CD4-positive, alpha-beta T cell treated with Interleukin-10 for 1 hour (primary cell): ENCODE measurements at places on chromosomes 16 and 17.

- DNase-seq: no peak
Measured at GRCh38 chr16:80253741-80254140, 287.1 kb upstream of the DYNLRB2 start.

- peak; percentile 55 for DNase-seq
Measured at GRCh38 chr16:3577302-3577752, at the start of gene NLRC3. Gene NLRC3, minus strand, starts transcription at chr16:3577403. Its CDS starts 12,367 bp downstream, at chr16:3565036.

- no peak for DNase-seq
Measured at GRCh38 chr16:720447-720989, 428 bp upstream of the ANTKMT start.

- DNase-seq: no peak
Measured at GRCh38 chr17:55140809-55141208, 124.0 kb upstream of the HLF start.

DNA sequence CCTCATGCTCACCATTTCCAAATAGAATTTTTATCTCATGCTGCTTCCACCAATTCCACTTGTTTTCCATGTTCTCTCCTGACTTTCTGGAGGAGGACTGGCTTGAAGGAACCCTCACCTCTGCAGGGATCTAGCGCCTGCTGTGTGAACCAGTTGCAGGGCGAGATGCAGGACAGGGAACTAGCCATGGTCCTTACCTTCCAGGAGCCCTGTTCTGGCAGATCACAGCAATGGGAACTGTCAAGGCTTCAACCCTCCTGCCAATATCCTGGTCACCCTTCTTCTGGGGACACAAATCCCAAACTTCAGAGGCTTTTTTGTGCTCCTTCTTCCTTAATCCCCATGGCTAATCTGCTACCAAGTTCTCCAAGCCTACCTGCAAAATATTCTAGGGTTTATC lies 60.4 kb upstream of the MMP2 start:
- no peak for DNase-seq

GRCh38 chr17:21019976-21020586 lies 22.7 kb downstream of the USP22 start:
- DNase-seq: peak; percentile 57

GRCh38 chr16:81608523-81609209 lies 164.1 kb downstream of the CMIP start:
- DNase-seq: no peak

DNA sequence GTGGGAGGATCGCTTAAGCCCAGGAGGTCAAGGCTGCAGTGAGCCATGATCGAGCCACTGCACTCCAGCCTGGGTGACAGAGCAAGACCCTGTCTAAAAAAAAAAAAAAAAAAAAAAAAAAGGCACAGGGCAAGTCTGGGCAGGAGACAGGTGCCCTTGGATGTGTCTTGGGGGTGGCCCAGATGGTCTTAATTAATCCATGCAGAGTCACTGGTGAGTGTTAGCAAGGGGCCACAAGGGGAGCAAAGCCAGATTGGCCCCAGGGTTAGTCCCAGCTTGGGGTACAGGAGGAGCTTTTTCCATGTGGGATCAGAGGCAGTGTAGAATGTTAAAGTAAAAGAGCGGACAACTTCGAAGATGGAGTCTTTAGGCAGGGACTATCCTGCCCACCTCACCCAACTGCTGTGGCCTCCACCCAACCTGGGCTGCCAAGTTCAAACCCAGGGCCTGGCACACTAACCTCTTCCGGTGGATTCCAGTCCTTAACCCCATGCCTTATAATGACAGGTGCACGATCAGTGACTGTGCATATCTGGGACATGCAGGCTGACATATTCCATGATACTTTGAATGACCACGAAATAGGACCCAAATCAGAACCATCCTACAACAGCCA lies 32.2 kb upstream of the MFSD6L start:
- DNase-seq: no peak

- DNase-seq: no peak
Measured at GRCh38 chr16:13793841-13794409, 126.0 kb upstream of the ERCC4 start.

DNA sequence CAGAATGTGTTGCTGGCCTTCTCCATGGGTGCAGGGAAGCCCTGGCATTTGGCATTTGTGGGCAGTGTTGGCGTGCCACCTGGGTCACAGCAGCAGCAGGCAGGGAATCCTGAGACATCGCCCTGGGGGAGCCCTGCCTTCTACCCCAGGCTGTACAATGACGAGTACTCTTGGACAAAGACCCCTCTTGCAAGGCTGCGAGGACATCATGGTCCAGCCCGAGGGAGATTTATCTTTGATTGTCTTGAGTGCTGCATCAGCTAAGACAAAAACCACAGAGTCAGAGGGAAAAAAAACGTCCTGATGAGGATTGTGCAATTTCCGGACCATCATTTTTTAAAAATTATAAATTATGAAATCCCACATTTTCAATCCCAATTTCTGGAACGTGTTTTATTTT lies 3.7 kb downstream of the CRISPLD2 start:
- DNase-seq: no peak

DNA sequence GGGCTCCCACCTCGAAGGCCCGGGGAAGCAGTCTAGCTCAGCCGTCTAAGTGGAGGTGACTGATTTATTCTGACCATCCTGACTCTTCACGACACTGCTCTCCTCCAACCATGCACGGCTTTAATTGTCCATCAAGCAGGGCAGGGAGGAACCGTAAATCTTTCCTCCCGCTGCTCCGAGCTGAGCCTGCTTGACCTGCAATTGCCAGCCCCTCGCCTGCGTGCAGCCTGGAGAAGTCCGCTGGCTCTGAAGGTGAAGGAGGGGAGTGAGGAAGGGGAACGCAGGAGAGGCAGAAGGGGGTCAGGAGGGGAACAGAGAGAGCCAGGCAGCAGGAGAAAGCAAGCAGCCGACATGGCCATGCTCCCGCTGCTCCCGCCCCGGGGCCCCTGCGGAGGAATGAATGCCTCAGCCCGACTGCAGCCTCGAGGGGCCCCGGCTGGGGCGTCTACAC lies 10.1 kb downstream of the RBFOX3 start:
- DNase-seq: no peak

GRCh38 chr17:41544491-41544892 lies 16.4 kb upstream of the KRT19 start:
- DNase-seq: no peak

- DNase-seq: no peak
Measured at GRCh38 chr17:72642720-72643119, 449.8 kb downstream of the SLC39A11 start.

DNA sequence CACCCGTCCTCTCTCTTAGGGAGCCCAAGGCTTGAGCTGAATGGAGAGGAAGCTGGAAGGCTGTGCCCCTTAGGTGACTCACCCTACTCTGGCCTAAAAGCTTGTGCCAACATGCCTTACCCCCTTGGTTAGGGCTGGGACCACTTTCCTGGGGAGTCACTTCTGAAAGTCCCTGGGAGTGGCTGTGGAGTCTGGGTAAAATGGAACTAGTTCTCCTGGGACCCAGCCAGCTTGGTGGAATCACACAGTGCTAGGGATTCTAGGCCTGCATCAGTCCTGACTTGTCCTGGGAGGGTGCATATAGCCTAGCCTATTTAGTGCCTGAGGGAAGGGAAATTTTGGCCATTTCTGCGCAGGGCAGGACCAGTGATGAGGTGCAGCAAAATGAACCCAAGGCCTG lies 10.5 kb downstream of the MMP28 start:
- DNase-seq: no peak

GRCh38 chr16:53515811-53516210 lies 12.8 kb upstream of the AKTIP start:
- DNase-seq: no peak

DNA sequence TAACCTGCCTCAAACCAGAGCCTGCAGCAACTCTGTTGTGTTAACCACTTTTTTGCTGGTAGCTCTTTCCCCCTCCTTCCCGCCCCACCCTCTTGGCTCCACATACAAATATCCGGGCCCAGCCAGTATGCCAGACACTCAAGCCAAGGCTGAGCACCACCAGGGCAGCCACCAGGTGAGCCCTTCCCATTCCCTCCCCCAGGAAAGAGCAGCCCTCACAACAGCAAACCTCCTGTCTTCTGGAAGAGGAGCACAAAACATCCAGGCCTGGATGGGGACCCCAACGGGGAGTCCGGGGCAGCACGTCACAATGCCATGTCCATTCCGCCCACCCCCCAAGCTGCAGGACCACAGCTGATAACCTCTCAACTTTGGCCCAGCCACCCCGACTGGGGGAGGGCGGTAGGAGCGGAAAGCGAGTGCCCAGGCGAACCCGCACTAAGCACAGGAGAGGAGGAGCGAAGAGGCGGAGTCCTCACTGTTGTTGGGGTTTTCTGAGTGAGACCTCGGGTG lies 757 bp downstream of the ORMDL3 start:
- peak; percentile 76 for DNase-seq

GRCh38 chr17:41061964-41062363 lies 2.0 kb upstream of the KRTAP2-3 start:
- no peak for DNase-seq

DNA sequence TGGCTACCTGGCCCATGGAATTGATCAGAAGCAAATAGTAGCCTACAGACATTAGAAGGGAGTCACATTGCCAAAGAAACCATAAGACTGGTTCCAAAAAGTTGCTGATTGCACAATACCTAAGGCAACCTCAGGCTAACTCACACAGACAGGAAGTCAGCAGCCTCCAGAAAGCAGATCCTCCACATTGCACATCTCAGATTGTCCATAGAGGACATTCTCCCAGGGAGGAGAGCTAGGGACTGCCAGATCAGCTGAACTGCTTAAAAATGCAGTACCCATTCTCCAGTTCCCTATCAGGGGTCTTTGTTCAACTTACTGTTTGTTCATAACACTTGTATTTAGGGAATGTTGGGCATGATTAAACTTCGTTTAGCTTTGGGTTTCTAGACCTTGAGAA lies 4.2 kb downstream of the CCL3 start:
- DNase-seq: no peak

DNA sequence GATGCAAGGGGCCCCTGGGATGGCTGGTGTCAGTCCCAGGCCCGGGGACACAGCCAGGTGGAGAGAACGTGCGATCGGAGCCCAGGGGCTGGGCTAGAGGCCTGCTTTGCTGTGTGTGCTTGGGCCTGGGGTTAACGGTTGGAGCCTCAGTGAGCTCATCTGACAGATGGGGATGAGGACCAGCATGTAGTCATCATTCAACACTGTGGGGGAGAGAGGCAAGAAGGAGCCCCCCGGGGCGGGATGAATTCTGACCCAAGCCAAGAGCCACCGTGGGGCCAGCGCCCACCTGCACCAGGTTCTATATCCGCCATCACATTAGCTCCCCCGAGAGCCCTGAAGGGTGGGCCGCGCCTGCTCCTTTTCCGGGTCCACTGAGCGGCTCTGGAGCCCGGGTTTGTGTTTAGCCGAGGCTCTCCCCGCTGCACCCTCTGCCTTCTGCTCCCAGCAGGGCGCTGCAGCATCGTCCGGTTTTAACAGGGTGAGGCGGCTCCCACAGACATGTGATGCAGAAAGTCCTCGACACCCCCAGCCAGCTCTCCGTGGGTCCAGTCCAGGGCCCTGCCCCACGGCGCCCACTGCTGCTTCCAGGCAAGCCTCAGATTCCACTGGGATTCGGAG lies 365.7 kb downstream of the SEC14L1 start:
- no peak for DNase-seq

DNA sequence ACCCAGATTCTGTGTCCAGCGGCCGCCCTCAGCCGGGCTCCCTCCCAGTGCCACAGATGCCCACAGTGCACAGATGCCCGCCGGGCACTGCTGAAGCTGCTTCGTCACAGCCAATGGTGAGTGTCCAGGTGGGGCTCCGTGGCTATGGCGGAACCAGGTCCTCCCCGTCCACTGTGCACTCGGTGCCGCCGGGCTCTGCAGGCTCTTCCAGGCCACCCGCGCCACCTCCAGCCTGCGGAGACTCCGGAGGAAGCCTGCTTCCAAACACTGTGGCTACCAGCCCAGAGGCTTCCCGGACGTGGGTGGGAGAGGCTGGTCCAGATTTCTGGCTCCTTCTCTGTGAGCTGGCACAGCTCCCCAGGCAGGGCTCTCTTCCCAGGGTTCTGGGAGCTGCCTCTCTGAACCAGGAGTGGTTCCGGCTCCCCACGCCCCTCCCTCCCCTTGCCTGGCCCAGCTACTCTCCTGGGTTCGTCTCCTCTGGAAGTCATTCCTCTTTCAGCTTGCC lies 2.8 kb upstream of the PYCR1 start:
- no peak for DNase-seq

GRCh38 chr16:31064882-31065461 lies 9.1 kb downstream of the ZNF668 start:
- DNase-seq: no peak

- no peak for DNase-seq
Measured at GRCh38 chr17:82949984-82950383, 110.2 kb upstream of the ZNF750 start.

DNA sequence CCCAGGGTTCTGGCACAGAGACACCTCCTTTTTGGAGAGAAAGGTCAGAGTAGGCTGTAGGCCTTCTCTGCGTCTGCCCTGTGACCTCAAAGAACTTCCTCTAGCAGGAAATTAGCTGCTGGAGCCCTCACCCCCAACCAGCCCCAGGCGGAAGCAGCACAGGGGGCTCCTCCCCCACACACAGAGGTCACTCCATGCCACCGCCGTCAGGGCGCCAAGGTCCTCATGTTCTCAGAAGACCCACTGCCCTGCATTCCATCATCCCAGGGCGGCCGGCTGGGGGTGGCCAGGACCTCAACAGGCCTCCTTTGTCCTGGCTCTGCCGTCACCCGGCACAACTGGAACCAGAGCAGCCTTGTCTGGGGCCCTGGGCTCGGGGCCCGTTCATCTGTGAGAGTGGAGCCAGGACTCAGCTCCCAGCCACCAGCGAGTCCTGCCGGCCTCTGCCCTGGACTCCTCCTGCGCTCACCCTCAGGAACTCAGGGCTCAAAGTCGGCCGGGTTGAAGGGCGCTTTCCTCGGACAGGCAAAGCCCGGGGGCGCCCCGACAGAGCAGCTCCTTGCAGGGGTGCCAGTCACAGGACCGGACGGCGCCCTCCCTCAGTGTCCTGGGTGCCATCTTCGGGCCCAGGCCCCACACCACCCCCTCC lies 1.2 kb downstream of the TMC6 start:
- DNase-seq: peak; percentile 79

DNA sequence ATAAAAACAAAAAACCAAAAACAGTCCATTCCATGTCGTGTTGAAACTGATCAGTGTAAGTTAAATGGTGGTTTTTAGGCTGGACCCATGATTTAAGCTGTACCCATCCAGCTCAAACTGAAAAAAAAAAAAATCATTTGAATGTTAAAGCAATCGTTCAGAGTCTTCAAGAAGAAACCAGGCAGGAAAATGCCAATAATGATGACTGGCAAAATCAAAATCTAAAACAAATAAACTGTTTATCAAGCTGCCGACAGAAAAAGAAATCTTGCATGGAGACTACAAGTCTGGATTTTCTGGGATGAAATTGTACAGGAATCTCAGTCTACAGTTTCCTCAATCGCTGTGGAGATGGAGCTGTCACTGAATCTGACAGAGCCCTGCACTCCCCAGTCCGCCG lies 40.7 kb downstream of the SOST start:
- no peak for DNase-seq
